Upper lobe of left lung (tissue), 6 donors: ENCODE measurements at places on chromosomes 5 and 9. TPM values are rescaled to one million over a fixed set of nuclear protein-coding genes. Genes with fewer than 3 reads are reported as not detected.

Gene TUBB4B
- total RNA-seq = 120 TPM

Gene CARTPT
- total RNA-seq = not detected

Gene PRDM9
- not detected for total RNA-seq

Gene SGCD
- 2.4 TPM for total RNA-seq

Gene WNT8A
- not detected for total RNA-seq

DNA sequence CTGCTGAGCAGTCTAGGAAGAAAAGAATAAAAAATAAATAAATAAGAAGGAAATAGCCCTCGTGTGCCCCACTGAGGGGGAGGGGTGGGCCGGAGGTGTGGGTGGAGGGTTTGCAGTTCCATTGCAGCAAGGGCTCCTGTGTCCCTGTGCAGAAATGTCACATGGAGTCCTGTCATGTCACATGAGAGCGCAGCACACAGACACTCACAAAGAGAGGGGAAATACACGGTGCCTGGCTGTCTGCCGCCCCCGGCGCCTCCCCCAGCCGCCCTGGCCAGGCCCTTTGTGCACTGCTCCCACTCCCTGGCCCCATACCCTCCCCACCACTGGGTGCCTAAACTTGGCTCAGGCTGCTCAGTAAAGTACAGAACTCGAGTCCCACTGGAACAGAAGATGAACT is 55.6 kb upstream of the SPTLC1 start:
- H3K36me3 ChIP-seq = no peaks in the 10 kb centered on the region
- H3K27ac ChIP-seq = no peak overlapping the region
- no peak overlapping the region for H3K4me3 ChIP-seq
- H3K4me1 ChIP-seq = no peaks in the 10 kb centered on the region

DNA sequence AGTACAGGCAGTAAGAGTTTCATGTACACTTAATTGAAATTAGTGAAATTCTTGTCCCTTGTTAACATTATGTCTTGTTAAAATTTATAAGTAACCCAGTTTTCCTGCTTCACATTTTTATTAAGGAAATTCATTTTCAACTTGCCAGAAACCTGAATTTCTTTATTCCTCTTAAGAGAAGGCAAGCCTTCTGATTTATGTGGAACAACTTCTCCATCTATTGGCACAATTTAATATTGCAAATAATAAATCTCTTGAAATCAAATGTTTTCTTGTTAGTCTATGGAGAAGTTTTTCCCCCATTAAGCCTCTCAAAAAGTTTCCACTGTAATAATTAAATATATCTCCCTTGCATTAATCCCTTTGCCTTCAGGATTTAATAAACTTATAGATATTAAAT is 33.8 kb upstream of the ACO1 start:
- no peaks in the 10 kb centered on the region for H3K36me3 ChIP-seq
- H3K4me1 ChIP-seq = no peaks in the 10 kb centered on the region
- DNase-seq = no peak

DNA sequence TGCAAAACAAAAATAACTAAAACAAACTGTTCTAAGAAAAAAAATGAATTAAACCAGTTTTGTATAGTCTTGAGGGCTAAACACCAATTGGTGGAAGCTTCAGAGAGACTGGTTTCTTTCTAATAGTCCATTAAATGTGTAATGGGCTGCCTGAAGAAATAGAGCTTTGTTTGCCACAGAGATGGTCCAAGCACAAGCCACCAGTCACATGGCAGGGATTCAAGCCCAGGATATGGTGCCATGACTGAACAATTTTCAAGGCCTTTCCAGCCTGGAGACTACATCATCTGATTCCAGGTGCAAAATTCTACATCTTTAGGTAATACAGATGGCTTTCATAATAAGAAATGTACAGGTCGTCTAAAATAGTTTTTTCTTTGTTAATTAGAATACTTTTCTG is 355.3 kb downstream of the NR2F1-AS1 start:
- H3K4me1 ChIP-seq = no peaks in the 10 kb centered on the region
- no peak overlapping the region for H3K4me3 ChIP-seq
- H3K27ac ChIP-seq = no peak overlapping the region
- no peaks in the 10 kb centered on the region for H3K36me3 ChIP-seq

DNA sequence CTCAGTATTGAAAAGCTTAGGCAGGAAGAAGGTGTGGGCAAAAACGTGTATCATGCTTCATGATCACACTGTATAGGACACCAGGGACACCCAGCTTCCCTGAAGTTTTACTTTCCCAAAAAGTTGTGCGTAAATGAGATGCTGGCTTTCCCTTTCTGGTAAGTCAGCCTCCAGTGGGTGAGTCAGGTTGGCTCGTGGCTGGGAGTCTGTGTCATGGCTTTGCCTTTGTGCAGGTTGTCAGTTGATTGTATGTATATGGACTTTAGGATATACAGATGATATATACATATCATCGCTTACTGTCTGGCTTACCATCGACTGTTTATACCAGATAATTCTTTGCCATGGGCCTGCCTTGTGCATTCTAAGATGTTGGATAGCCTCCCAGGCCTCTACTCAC is 34.2 kb downstream of the ADRB2 start:
- no peak overlapping the region for H3K4me3 ChIP-seq
- DNase-seq = no peak

DNA sequence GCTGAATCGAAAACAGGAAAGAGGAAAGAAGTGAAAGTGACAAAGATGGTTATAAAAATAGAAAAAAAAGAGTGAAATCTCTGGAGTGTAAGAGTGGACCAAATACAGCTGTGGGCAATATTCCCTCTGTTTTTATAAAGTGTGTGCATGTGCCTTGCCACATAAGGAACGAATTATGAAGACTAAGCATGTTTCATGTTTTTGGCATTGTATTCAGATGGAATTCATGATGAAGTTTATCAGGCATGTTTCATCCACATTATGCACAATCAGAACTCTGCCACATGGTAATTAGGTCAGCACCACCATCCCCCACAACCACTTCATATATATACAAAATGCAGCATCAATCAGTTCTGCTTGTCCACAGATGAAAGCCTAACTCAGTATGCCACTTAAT is 348.0 kb downstream of the ZNF608 start:
- H3K4me1 ChIP-seq = peaks cover 7% of the 10 kb centered on the region
- H3K4me3 ChIP-seq = no peak overlapping the region
- no peak overlapping the region for H3K27ac ChIP-seq
- no peak for DNase-seq

- no peak overlapping the region for H3K27ac ChIP-seq
- no peaks in the 10 kb centered on the region for H3K36me3 ChIP-seq
- no peaks in the 10 kb centered on the region for H3K27me3 ChIP-seq
- DNase-seq = no peak
- no peak overlapping the region for H3K4me3 ChIP-seq
These were observed 19.9 kb downstream of the SLC44A1 start for GRCh38 chr9:105264380-105264779.

- H3K4me3 ChIP-seq = no peak overlapping the region
- H3K4me1 ChIP-seq = no peaks in the 10 kb centered on the region
- H3K36me3 ChIP-seq = no peaks in the 10 kb centered on the region
- H3K27ac ChIP-seq = no peak overlapping the region
- DNase-seq = no peak
These were observed 1717.2 kb upstream of the C9orf72 start for GRCh38 chr9:29290516-29290915.

DNA sequence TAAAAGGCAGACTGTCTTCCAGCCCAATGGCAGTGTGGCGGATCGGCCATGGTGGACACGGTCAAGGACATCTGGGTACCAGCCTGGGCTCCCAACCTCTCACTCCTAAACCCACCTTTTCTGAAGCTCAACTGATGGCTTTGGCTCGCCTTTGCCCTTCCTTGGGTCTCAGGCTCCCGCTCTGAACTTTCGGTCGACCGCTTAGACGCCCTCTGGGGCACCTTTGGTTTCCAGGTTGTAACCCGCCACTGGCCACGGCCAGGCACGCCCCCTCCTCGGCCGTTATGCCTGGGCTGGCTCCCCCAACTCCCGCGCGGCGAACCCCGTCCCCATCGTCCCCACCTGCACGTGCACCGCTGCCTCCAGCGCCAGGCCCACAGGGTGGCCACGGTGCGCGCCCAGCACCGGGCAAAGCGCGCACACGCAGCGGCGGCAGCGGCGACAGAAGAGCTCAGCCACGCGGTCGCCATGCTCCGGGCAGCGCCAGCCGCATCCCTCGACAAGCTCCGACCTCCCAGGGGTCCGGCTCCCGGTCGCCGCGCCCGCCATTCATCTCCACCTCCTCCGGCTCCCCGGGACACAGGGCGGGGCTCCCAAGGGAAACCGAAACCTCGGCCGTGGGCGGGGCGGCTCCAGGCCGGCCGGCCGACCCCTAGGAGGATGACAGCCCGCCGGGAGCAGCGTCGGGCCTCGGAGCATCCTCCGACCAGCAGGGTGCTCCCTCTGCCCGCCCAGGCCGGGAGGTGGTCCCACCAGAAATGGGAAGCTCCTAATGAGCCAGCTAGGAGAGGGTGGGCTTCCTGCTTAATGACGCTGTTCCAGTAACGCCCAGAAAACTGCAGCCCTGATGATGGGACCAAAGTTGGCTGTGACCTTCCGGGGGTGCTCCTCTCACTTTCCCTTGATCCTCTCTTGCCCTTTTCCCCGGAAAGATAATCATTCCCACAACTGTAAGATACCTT is at the start of gene TRIM14:
Gene TRIM14 (minus strand): TSS at position 583 of the 962 bp plus-strand sequence. CDS start 34 bp downstream, at position 549.
- H3K27me3 ChIP-seq = no peaks in the 10 kb centered on the region
- H3K4me1 ChIP-seq = peaks cover 45% of the 10 kb centered on the region
- H3K27ac ChIP-seq = peak within 1 kb of the TSS; percentile 88
- no peaks in the 10 kb centered on the region for H3K36me3 ChIP-seq

DNA sequence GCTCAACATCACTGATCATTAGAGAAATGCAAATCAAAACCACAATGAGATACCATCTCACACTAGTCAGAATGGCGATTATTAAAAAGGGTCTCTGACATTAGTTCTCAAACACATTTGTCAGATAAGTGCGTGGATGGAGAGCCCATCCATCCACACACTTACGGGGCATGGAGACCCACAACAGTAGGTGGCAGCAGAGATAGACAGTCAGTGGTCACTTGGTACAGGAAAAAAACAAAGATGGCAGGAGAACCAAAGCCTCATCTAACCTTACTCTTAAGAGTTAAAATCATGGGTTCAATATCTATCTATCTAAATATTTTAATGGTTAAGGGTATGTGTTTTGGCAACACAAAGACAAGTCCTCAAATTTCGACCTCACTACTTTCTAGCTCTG is 1378.7 kb upstream of the C9orf72 start:
- no peak overlapping the region for H3K4me3 ChIP-seq
- H3K4me1 ChIP-seq = no peaks in the 10 kb centered on the region
- no peaks in the 10 kb centered on the region for H3K27me3 ChIP-seq
- no peak for DNase-seq
- H3K27ac ChIP-seq = no peak overlapping the region

DNA sequence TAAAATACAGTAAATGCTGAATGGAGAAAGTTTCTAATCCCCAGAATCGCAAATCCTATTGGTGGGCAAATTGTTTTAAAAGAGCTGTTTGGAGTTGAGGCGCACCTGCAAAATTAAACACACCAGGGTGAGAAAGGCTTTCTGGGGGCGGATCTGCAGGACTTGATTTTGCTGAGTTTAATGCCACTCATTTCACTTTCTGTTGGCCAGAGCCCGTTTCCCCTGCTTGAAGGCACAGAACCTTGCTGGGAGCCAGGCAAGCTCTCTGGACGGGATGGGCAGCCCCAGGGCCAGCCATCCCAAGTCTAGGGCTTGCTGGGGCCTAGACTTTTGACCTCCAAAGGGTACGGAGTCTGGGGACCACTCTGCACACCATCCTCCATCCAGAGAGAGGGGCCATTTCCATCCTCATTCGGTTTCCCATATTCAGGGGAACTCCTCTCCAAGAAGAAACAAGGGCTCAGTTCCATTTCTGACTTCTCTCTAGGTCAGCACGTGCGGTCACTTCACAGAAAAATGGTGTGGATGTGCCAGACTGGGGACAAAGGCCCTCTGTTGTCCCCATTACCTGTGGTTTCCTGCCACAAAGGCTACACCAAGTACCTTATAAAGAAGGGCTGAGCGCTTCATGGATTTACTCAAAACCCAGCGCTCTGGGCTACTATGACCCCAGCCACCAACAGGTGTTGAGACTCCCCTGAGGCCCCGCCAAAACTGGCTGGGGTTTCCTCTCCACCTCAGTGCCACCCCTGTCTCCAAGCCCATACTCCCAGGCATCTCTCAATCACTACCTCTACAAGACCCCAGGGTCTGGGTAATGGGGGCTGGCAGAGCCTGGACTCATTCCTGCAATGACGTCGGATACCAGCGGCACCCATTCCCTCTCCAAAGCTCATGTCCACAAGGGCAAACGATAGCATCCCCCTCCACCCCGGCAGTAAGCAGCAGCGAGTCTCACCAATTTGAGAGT is 170.0 kb downstream of the AUH start:
- no peak for DNase-seq
- peaks cover 48% of the 10 kb centered on the region for H3K4me1 ChIP-seq
- no peak overlapping the region for H3K4me3 ChIP-seq
- peak overlapping the region; percentile 97 for H3K27ac ChIP-seq
